ENCODE measurements at places on chromosomes 7 and 10.
A peak's percentile ranks its signal among the peaks of the same experiment; 100 is the strongest.

- DNase-seq: no peak
These were observed 64.4 kb downstream of the FBXL13 start for GRCh38 chr7:103010211-103010610.

DNA sequence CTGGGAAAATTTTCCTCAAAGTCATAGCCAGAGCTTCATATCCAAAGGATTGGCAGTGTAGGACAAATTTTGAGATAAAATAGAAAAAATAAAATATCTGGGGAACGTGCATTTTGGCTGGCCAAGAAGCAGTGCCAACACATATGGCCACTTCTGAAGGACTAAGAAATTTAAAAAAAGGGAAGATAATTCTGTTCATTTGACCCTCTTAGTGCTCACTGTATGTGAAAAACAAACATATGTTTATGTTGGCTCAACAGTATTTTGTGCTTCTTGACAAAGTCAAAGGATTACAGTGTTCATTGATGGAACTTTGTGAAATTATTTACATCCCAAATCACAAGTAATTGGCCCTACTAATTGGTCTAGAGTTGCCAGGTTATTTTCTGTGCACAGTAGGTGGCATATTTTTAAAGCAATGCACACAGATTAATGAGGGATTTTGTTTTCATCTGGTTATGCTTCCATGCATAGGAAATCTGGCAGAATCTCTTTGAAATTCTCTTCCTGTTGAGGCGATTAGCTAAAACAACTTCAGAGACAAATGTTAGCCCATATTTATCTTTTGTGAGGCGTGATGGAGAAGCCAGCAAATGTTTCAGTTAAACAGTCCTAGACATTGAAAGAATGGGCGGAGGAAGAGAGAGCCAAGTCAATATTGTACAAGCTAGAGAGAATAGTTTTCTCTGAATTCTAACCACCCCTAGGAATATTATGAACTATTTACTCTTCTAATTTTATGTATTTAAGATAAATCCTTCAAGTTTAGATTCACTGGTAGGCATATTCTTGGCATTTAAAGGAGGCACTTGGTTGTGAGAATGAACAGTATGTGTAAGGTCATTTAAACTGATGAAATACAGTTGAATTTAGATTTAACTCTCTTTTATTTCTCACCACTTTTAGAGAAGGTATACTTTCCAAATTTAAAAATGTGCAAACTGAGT lies 237.7 kb upstream of the MBL2 start:
- DNase-seq: no peak

DNA sequence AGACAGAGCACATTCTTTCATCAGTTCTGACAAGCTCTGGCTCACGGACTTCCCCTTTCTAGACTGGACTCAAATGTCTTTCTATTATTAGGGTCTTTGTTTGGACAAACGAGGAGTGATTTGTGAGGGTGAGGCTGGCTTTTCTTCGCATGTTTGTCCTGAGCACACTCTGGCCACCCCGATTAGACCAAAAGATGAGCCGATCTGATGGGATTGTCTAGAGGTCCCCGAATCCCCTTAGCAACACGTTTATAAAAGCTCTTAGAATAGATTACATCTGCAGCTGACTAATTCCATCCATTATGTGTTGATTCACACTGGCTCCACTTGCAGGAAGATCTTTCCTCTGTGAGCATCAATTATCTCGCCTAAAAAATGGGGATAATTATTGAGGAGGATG lies 675.4 kb upstream of the AUTS2 start:
- no peak for DNase-seq

- DNase-seq: peak; percentile 42
These were observed 385 bp downstream of the SHLD2 start for GRCh38 chr10:87095236-87095945.

- DNase-seq: no peak
These were observed 58.3 kb upstream of the PPP2R2D start for GRCh38 chr10:131842351-131843088.

DNA sequence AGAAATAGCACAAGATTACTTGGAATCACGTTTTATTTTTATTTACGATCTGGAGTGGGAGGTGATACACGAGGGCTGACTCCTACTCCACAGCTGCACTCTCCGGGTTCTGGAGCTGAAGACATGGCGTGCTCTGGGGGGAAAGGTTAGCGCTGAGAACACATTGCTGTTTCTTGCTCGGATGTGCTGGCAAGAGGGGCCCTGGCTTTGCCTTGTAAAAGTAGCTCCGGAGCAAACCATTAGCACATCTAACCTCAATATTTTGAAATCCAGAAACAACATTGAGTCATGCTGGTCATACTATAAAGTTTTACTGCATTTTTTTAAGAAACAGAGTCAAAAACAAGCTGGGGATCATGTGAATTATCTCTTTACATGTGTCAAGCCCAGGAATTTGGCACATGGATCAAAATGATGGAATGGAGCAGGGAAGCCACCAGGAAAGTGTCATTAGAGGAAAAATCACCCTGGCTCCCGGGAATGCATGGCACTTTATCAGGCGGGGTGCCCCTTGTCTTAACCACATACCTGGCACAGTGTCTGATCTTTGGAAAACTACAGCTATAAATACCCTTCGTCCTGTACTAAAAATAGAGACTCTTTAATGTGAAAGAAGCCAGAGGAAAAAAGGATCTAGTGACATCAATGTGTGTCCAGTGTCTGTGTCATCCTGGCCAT lies 31.6 kb upstream of the LYZL1 start:
- no peak for DNase-seq

DNA sequence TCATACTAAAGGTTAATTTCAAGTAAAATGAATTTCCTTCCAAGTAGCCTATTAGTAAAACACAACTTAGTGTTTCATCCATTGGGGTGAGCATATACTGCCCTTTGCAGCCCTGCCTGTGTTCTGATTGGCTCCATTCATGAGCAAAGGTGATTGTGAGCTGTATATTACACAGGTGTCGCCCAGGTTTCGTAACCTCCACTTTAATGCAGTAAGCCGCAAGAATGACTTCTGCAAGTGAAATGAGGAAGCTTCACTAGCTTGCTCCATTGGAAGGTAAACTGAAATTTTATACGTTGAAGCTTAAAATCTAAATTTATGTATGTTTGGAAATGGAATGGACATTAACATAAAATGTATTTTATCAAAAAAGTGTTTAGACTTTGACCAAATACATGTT lies 24.4 kb downstream of the MTURN start:
- DNase-seq: no peak

DNA sequence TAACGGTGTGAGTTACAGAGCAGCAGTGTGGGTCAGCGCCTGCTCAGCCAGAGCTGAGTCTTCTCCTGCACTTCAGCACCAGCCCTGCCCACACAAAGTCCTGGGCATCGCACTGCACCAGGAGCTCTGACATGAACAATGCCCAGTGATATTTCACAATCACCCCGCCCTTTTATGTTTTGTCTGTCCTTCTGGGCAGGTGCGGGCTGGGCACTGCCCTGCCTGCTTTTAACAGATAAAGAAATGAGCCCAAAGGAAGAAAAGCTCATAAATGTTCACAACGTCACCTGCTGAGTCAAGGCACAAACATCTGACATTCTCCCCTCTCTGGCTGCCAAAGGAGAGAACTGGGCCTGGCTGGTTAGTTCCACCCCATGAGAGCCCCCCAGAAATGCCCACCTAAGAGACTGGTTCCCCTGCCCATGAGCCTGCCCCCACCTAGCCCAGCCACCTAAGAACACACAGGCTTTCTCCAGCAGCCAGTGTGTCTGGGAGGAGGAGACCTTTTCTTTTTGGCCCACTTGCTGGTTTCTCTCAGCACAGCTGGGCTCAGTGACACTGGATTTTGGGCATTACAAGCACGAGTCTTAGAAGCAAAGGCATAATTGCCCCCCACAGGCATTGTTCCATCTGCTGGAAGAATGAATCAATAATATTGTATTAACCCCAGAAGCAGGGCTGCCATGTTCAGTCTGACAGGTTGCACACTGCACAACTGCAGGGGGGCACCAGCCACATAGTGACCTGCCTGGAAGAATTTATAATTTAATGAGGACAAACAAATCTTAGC lies 22.3 kb downstream of the CALML3 start:
- no peak for DNase-seq

GRCh38 chr7:98870121-98870651 lies 372 bp upstream of the TMEM130 start:
- DNase-seq: peak; percentile 75

DNA sequence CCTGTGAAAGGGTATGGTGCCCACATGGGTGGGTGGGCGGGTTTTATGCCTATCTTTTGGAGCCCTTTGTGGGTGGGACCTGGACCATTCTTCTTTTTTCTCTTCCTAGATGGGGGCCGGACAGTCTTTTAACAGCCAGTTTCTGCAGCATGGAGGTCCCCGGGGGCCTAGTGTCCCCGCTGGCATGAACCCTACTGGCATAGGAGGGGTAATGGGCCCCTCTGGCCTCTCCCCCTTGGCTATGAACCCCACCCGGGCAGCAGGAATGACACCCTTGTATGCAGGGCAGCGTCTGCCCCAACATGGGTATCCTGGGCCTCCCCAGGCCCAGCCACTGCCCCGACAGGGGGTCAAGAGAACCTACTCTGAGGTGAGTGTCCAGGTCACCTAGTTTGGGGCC lies 9.1 kb downstream of the ZMIZ2 start:
- no peak for DNase-seq

DNA sequence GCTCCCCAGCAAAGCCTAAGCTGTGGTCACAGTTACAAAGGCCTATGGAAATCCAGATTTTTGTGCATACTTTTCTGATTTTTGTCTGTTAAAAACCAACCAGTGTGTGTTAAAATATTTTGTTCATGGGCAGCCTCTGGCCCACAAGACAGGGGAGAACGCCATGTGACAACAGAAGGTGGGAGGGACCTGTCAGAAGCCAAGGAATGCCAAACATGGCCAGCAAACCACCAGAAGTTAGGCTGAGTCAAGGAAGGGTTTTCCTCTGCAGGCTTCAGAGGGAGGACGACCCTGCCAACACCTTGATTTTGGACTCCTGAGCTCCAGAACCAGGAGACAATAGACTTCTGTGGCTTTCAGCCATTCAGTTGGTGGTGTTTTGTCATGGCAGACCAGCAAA lies 127.3 kb downstream of the CUL2 start:
- no peak for DNase-seq

DNA sequence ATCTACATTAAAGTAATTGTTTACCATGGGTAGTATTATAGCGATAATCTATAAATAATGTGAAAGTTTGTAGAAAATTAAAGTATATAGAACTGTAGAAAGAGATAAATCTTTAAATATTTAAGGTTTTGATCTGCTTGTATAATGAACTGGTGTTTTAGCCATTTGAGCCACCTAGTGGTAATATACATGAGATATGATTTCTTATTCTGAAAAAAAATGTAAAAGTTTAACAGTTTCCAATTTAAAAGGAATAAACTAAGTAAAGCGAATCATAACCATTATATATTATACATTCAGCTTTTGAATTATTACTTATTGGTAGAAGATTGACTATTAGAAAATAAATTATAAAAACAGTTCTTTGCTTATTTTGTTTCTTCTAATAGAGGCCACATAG lies 91.2 kb downstream of the OTUD1 start:
- no peak for DNase-seq

DNA sequence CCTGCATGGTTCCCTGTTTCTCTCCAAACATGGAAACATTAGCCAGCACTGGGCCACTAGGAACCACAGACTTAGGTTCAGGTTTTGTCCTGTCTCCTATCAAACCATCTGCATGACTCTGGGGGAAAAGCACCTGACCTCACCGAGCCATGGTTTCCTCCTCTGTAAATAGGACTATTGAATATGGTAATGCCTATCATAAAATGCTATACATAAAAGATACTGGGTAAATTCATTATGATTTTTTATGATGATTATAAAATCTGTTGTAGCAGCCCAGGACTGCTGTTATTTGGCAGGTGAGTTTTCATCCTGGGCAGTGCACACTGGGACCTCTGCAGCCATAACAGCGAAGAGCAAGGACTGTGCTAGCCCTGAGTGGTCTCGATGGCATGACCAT lies 131.8 kb downstream of the SH3PXD2A start:
- DNase-seq: no peak

DNA sequence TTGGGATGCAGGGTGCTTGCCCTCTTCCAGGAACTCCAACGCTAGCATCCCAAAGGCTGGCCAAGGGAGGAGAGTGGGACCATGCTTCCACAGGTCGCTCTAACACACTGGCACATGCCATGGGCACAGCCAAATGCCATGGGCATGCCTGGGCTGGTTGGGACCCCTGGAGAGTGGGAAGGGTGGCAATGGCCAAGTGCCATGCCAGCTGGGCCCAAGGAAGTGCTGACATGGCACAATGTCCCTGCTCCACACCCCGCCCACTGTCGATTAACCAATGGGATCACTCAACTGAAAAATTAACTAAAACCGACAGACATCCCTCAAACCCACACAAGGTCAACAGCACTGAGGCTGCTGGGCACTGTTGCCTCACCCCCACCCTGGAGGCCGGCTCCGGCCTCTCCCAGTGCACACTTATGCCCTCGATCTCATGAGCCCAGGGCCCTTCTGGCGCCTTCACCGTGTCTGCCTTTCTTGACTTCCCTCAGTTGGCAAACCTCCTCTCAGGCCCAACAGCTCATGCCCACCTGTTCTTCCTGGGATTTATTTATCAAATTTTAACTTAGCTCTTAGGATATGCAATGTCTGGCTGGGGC lies 83.4 kb downstream of the GOLGA7B start:
- no peak for DNase-seq

DNA sequence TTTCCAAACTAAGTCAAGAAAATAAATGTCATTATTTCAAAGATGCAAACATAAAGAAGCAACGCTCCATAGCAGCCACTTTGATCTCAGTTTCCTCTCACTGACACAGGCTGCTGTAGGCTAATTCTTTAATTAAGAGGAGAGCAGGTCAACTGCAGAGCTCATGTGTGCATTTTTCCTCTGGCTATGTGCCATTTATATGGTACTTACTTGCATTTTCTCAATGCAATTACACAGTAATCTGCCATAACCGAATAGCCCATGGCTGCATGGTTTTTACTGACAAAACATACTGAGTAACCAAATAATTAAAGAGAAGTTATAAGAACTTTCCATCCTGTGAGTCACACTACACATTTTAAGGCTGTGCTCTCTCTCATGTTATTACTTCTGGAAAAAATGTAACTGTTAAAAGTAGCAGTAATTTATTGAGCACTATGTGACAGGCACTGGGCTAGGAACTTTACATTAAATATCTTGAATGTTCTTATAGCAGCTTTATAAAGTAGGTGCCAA lies 122.0 kb downstream of the ELAPOR2 start:
- DNase-seq: no peak

DNA sequence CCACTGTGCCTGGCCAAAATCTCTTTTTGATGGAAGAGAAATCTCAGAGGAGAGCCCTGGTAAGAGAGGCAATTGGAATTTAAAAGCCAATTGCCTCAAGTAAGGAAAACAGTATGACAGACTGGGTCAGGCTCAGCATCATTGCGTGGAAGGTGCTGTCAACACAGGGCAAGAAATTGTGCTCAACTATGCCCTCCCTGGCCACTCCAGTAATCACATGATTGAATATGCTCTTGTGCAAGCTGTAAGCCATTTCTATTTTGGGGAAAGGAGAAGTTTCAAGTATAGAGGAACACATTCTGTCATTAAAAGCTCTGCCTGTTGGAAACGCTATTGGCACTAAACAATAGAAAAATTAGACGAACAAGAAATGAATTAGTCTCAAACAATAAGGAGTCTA lies 1127.7 kb downstream of the REEP3 start:
- no peak for DNase-seq

- DNase-seq: no peak
These were observed 3.0 kb upstream of the DMBT1 start for GRCh38 chr10:122557516-122557915.
